ENCODE measurements at places on chromosomes 13 and 19.

DNA sequence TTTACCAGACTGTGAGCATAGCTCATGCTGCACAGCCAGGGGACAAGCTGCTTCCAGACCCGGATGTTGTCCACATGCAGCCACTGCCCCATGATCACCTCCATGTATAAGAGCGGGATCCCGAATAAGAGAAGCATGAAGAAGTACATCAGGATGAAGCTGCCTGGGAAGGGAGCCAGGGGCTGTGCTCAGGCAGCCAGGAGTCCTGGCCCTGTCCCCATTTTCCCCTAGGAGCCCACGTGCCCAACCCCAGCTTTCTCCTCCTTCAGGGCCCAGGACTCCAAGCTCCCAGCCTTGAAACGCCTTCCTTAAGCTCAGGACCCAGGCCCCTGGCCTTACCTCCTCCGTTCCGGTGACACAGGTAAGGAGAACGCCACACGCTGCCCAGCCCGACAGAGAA is 69.3 kb downstream of the SLC6A16 start:
- DNase-seq: no peak

DNA sequence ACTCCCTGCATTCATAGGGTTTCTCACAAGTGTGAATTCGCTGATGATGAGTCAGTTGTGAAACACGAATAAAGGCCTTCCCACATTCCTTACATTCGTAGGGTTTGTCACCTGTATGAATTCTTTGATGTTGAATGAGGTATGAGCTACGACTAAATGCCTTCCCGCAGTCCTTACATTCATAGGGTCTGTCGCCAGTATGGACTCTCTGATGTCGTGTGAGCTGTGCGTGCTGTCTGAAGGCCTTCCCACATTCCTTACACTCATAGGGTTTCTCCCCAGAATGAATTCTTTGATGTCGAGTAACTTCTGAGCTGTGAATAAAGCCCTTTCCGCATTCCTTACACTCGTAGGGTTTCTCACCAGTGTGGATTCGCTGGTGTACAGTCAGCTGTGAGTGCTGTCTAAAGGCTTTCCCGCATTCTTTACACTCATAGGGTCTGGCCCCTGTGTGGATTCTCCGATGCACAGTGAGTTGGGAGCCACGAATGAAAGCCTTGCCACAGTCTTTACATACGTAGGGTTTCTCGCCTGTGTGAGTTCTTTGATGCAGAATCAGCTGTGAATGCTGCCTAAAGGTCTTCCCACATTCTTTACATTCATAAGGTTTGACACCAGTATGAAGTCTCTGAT is 30.5 kb upstream of the COX7A1 start:
- DNase-seq: no peak

DNA sequence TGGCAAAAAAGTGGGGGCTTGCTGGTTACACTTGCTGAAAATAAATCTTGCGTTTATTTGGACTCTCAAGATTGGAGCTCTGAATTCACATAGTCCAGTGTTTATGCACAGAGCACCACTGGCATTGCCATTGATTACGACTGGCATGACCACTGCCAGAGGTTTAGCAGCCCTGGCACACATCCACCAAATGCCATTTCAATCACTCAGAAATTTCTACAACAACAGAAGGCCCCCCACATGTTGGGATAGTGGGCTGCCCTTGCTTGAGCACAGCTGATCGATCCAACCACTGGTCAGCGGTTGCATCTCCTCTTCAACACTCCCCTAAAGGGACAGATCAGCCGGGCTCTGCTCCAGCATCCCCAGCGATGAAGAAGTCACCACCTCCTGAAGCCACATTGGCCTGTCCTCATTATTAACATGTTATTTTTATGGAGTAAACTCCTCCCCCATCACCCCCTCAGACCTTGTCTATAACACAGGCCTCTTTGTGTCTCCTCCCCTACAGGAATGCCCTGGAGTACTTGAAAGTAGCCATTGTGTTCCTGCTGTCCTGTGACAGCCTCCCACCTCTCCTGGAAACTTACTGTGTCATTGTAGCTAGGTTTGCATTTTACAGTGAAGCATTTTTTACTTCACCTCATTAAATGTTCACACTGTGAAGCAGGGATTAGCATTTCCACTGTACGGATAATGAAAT is 51.3 kb downstream of the CDADC1 start:
- DNase-seq: no peak

DNA sequence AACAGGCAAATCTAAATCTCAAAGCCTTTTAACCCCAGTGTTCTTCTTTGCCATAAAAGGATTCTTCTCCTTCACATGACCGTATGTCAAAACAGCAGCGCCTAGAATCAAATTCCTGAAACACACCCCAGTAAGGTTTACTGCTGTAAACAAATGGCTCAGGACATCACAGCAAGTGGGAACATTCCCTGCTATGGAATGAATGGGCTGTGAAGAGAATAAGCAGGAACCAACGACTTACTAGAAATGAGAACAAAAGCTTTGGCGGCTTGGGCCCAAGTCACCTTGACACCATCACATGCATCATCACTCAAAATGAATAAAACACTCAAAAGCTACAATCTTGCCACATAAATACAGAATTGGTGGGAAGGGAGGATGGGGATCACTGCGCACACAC is 80.4 kb upstream of the SPATA13 start:
- DNase-seq: no peak

All from stimulated activated CD4-positive, alpha-beta T cell treated with anti-CD3 and anti-CD28 coated beads, Interleukin-15, amount 100 ng/mL, for 1 hour (primary cell).